ENCODE measurements at places on chromosomes 13 and 19.

DNA sequence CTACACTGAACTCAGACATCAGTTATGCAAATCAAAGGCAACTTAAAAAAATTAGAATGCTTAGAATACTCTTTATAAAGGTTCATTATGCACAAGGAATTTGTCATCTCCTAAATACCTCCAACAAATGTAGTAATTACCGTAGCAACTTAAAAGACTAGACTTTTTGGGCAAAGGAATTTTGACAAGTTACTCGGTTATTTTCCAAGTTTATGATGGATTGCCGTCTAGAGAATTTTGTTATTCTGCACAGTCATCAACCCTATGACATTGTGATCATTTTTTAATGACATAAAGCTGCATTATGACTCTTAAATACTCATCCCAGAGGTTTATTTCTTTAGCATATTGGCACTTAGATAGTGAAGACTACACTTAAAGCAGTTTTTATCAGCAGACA, 71.9 kb downstream of the TRPC4 start:
- DNase-seq: no peak

DNA sequence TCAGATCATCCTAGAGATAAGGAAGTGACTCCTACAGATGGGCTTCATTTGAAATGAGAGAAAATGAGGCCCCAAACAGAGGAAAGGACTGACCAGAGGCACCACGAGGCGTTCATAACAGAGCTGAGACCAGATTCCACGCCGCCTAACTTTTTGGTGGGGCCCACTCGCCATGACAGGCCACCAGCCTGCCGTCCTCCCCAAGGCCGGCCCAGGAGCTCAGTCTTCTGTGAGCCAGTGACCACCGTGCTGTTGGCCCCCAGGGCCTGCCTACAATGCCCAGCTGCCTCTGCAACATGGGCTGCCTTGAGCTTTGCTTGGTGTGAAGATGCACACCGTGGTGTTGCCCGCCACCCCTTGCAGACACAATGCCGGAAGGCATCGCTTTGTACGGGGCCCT, 40.5 kb downstream of the TSHZ3 start:
- DNase-seq: no peak

GRCh38 chr19:42023121-42023942, 29.3 kb upstream of the ATP1A3 start:
- no peak for DNase-seq

- no peak for DNase-seq
Observed at GRCh38 chr19:16274447-16274846, 50.2 kb upstream of the KLF2 start.

- DNase-seq: no peak
Observed at GRCh38 chr13:110447058-110447511, 114.4 kb downstream of the RAB20 start.

DNA sequence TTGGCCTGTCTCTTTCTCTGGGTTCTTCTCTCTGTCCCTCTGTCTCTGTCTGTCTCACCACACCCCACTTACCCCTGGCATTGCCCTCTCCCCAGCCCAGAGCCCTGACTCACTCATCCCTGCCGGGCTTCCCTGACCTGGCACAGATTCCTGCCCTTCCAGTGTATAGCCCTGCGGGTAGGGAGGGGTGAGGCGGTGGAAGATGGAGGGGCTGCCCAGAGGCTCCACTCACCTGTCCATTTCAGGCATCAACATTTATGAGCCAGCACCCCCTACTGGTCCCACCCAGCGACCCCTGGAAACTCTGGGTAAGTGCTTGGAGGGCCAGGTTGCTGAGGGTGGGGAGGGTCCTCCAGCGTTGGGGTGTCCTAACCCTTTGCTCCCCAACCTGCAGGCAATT, 1.0 kb downstream of the NCCRP1 start:
- DNase-seq: no peak
